ENCODE measurements at places on chromosomes 4 and X.

- DNase-seq, result no peak
Observed at GRCh38 chr4:7752649-7753048, 187.0 kb downstream of the AFAP1 start.

- no peak for DNase-seq
Observed at GRCh38 chrX:42823443-42823842, 45.5 kb upstream of the PPP1R2C start.

GRCh38 chr4:177008071-177008835 is 215.5 kb upstream of the VEGFC start:
- DNase-seq, result no peak

DNA sequence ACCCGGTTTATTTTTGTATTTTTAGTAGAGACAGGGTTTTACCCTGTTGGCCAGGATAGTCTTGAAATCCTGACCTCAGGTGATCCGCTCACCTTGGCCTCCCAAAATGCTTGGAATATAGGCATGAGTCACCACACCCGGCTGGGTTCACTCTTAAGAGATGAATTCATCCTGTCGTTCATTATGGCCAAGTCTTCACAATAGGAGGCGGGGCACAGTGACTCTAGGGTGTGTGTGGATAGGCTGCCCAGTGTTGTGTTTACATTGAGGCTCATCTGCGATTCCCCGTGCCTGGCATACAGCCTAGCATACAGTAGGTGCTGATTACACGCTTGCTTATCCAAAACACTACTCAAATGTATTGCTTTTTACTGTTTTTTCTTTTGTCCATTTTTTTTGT is 41.3 kb upstream of the IGFBP7 start:
- peak; percentile 23 for DNase-seq

GRCh38 chr4:72779241-72779640 is 210.2 kb upstream of the ADAMTS3 start:
- DNase-seq, result no peak

DNA sequence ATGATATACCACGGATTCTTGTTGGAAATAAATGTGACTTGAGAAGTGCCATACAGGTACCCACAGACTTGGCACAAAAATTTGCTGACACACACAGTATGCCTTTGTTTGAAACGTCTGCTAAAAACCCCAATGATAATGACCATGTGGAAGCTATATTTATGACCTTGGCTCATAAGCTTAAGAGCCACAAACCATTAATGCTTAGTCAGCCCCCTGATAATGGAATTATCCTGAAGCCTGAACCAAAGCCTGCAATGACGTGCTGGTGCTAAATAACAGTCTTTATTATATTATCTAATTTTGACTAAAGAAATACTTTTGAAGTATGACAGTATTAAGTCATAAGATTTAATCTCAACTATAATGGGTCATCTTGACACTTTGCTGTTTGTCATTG is 18.9 kb downstream of the RAB33B start:
- DNase-seq, result no peak

DNA sequence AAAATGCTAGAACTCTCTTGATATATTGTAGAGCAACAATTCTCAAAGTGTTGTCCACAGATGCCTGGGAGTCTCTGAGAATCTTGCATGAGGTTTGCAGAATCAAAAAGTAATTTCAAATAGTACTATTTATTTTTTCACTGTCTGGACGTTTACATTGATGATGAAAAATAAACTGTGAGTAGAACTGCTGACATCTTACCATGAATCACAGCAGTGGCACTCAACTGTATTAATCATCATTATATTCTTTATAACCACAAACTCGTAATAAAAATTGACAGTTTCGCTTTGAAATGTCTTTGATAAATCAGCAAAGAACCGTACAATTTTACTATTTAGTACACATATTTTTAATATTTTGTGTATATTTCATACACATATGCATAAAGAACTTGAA is 94.5 kb downstream of the NAF1 start:
- DNase-seq, result no peak
